Stimulated activated CD8-positive, alpha-beta memory T cell treated with anti-CD3 and anti-CD28 coated beads, Interleukin-4, amount 100 ng/mL, for 1 hour (primary cell): ENCODE measurements at places on chromosomes 6 and 20.

DNA sequence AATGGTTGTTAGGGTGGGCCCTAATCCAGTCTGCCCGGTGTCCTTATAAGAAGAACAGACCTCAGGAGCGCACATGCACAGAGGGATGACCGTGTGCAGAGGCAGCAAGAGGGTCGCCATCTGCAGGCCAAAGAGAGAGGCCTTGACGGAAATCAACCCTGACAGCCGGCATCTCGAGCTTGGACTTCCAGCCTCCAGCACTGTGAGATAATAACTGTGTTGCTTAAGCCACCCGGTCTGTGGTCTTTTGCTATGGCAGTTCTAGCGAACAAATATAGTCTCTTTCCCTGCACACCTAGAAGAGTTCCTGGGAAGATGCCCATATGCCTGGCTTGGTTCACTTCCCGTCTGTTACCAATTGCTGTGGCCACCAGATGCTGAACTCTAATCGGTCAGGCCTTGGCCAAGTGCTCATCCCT is 35.3 kb upstream of the PTGIS start:
- DNase-seq = no peak

GRCh38 chr6:167212713-167213005 is 54.9 kb upstream of the GPR31 start:
- no peak for DNase-seq

DNA sequence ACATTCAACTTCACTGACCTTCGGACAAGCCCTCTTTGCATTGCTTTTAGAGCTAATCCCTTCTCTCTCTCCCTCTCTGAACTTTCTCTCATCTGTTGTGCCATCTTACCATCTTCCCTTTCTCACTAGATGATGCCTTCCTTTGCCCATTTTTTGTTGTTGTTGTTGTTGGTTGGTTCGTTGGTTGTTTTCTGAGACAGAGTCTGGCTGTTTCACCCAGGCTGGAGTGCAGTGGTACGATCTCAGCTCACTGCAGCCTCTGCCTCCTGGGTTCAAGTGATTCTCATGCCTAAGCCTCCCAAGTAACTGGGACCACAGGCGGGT is 18.8 kb downstream of the MAP3K5 start:
- DNase-seq = no peak

- DNase-seq = no peak
Observed at GRCh38 chr6:55397986-55398385, 70.7 kb downstream of the GFRAL start.

DNA sequence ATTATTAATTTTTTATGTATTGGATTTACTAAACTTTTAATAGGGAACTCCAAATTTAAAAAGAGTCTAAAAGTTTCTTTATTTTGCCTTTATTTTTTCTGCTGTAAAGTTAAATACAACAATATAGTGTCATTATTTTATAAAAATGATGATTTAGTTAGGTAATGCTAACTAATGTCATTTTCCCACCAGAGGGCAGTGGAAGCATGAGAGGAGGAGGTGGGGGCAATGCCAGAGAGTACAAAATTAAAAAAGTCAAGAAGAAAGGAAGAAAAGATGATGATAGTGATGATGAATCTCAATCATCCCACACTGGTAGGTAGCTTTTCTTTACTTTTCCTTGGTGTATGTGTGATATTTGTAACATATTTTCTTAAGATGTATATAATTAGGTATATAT is 20.2 kb upstream of the FHL5 start:
- DNase-seq = no peak

DNA sequence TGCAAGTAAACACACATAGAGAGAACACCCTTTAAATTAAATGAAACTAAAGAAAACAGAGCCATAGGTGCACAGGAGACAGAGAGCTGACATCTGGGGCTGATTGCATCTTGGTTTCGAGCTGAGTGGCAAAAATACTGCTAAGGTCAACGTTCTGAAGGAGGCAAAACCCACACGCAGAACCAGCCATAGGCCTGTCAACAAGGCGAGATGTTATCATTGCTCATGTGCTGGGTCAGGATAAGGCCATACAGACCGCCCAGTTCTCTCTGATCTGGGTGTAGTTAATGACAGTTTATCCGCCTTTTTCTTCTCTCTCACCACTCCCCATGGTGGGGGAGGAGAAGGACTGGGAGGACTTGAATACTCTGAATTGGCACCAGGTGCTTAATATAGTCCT is 4.5 kb upstream of the FAM110A start:
- DNase-seq = no peak

DNA sequence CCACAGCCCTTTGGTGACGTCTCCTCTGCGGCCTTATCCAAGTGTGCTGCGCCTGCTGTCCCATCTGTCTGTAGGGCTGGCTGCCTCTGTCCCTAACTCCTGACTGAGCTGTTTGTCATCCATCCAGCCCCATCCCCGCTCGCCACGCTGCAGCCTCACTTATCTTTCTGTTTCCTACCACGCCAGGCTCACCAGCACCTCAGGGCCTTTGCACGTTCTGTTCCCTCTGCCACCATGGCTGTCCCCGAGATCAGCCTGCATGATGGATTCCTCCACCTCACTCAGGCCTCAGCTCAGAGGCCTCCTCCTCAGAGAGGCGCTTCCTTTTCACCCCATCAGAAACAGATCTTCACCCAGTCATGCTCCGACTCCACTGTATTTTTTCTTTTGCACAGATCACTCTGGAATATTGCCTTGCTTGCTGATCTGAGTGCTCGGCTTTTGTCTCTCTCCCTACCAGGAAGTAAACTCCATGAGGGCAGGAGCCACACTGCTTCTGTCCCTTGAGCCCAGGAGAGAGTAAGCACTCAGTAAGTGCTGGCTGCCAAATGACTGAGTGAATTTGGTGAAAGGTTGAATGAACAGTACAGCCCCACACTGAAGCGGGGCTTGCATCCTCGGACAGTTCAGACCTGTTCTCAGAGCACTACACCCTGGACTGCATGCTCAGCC is 34.5 kb downstream of the BPIFB1 start:
- no peak for DNase-seq

GRCh38 chr6:83182114-83182513 is 11.0 kb downstream of the PGM3 start:
- no peak for DNase-seq

DNA sequence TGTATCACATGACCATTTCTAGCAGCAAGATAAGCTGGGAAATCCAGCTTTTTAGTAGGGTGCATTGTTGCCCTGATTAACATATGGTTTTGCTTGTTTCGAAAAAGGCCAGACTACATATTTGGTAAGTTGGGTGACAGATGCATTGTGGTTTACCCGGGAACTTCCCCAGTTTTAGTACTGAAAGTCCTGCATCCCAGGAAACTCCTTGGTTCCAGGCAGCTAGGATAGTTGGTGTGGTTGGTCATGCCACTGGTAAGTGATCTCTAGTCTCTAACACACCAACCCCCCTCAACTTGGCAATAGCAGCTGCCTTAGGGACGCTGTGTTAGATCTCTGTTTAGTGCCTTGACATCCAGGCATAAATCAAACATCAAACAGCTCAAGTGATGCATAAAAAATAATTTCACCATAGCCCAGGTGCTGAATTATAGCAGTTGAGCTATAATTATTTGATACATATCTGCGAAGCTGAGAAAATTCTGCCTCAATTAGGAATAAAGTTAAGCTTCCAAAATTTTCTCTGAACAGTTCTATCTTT is 216.5 kb downstream of the TFAP2C start:
- DNase-seq = no peak

DNA sequence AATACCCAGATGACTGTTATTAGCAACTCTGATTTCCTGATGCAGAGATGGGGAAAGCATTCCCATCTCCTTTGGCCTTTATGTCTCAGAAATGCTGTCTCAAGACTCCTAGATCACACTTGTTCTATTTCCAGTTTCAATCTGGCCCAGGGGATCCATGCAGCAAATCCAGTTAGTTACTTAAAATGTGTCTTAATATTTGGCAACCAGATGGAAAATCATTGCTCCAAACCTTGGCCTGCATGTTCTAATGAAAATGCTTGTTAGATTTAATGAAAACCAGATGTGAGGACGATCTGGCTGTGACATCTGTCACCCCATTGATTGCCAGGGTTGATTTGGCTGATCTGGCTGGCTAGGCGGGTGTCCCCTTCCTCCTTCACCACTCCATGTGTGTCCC is 125.2 kb downstream of the TSHZ2 start:
- DNase-seq = no peak

- DNase-seq = no peak
Observed at GRCh38 chr20:61967300-61967699, 98.4 kb downstream of the TAF4 start.

GRCh38 chr6:7137335-7138045 is 29.7 kb downstream of the RREB1 start:
- no peak for DNase-seq

DNA sequence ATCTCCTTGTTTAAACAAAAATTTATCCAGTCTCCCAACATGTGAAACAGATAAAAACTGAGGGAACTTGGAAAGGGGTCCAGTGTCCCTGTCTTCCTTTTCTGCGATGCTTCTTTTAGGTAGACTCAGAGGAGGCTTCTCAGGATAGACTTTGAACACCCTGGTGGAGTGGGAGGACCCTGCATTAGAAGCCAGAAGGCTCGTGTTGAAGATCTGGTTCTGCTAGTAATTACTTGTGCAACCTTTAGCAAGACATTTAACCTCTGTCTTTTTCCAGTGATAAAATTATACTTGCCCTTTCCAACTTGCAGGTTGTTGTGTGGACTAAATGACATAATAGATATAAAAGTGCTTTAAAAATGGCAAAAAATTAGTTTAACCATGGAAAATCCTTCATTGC is 67.1 kb upstream of the PREP start:
- no peak for DNase-seq

DNA sequence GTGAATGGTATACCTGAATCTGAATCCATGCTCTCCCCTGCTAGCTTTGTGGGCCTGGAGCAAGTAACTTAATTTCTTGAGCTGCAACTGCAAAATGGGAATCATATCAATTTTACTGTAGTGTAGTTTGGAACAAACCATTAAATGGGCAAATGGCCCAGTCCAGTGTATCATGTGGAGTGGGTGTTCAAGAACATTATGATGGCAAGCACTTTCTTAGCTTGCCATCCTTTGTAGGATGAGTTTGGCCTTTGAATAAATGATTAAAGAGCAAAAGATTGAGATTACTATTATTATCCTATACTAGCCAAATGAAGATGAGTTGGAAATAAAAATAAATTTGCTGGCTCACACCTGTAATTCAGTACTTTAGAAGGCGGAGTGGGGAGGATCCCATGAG is 120.4 kb downstream of the SESN1 start:
- no peak for DNase-seq

DNA sequence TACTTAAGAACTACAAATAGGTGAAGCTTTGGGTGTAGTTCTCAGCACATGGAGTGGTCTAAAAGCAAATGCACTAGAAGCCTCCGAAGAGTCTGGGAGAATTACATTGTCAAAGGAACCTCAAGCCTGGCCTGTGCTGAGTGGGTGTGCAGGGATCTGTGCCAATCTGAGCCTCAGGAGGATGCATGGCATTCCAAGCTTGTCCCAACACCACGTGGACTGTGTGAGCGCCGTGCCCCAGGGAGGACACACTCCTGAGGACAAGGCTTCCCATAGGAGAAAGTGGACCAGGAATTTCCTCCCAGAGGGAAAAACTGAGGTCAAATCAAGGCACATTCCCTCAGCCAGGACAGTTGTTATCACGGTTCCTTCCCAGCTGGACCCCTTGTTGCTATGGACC is 185.8 kb downstream of the QKI start:
- DNase-seq = no peak

DNA sequence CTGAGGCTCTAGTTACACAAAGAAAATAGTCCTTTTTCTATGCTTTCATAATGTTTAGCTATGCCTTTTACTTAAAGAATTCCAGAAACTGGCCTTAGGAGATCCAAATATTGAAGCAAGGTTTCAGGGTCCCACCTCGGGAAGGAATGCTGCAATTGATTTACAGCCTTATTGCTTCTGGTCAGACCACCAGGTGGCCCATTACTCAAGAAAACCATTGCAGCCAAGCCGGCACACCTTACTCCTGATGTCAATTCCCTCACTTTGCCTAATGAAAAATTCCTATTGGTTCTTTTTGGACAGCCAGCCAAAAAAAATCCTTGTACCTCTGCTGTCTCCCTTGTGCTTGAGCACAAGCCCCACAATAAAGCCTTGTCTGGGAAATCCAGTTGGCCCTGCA is 173.9 kb downstream of the LMBRD1 start:
- no peak for DNase-seq

- DNase-seq = no peak
Observed at GRCh38 chr6:111533087-111533784, 50.2 kb upstream of the REV3L start.

DNA sequence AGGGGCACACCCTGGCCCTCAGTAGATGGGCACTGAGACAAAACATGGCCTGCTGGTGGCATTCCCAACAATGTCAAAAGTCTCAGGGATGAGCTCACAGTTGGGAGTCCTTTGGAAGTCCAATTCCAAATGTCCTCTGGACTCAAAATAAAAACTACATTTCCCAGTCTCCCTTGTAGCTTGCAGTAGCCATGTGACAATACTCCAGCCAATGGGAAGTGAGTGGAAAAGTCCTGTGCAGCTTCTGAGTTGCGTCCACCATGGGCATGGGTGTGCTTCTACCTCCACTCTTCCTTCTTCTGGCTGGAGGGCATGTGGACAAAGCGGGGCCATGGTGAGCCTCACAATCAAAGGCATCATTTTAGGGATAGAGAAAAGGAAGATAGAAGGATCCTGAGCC is 5.8 kb upstream of the ADAM33 start:
- no peak for DNase-seq

DNA sequence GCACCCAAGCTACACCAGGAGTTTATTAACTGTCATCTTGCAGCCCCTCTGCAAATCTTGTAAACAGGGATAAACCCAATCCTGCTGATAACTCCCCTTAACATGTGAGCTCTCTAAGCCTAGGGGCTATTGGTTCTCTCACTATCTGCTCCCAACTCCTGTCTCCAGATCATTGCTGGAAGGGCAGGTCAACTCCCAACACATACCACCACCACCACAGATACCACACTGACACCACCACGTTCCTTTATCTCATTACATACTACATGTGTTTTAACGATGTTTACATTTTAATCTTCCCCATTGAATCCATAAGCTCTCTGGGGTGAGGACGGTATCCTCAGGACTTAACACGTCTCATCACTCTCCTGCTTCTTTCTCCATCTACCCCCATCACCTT is 51.8 kb downstream of the SIM1 start:
- DNase-seq = no peak

GRCh38 chr6:39561536-39562266 is 163.5 kb downstream of the KIF6 start:
- no peak for DNase-seq

DNA sequence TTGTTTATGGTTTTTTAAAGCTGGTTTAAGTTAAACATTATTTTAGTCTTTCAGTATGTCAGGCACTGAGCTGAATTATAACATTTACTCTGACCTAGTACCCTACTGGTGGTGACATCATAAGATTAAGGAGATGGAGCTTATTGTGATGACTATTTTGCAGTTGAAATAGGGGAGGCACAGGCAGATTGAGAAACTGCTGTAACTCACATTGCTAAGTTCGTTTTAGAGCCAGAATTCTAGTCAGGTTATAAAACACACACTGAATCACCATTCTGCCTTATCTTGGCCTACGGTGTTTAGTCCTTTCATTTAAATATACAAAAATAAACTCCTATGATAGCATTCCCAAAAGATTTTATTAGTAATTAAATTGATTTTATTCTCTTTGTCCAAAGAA is 584.1 kb downstream of the TFAP2A start:
- DNase-seq = no peak
